Parietal lobe (tissue), 2 donors: ENCODE measurements at places on chromosomes 16 and 17. TPM values are rescaled to one million over a fixed set of nuclear protein-coding genes. Genes with fewer than 3 reads are reported as not detected.

Gene EVI2A
- total RNA-seq: 1.9 TPM

Gene SOX8
- total RNA-seq: 28.5 TPM

Gene CCDC144A
- 84.8 TPM for total RNA-seq

Gene PLXDC1
- total RNA-seq: 10.3 TPM

Gene TPSAB1
- total RNA-seq: not detected

Gene TOM1L1
- total RNA-seq: 11.3 TPM

Gene HOXB13
- not detected for total RNA-seq

Gene SUZ12
- 32.6 TPM for total RNA-seq

Gene ABCC11
- 0.31 TPM for total RNA-seq

Gene MEIOC
- total RNA-seq: 0.31 TPM

Gene PROCA1
- total RNA-seq: 5.0 TPM

Gene MARCHF10
- total RNA-seq: 0.31 TPM

Gene PIGW
- 5.0 TPM for total RNA-seq

Gene ANKFN1
- 7.5 TPM for total RNA-seq

Gene TP53TG3B
- not detected for total RNA-seq

Gene CCL5
- total RNA-seq: not detected

Gene MPP3
- total RNA-seq: 58.5 TPM

Gene TPPP3
- total RNA-seq: 3.8 TPM

Gene GLTPD2
- not detected for total RNA-seq

Gene RNF227
- 7.5 TPM for total RNA-seq

Gene IGFALS
- 0.31 TPM for total RNA-seq

Gene OR1A1
- not detected for total RNA-seq

Gene PAGR1
- 18.8 TPM for total RNA-seq

Gene HAP1
- total RNA-seq: 0.31 TPM

Gene MAP1LC3B
- 33.2 TPM for total RNA-seq

Gene MYH11
- total RNA-seq: under 0.01 TPM

Gene HOXB6
- total RNA-seq: not detected

Gene NUBP1
- 12.2 TPM for total RNA-seq

Gene TP53TG3F
- total RNA-seq: not detected

Gene KRTAP3-2
- not detected for total RNA-seq
